ENCODE measurements at places on chromosomes 5 and 9.

DNA sequence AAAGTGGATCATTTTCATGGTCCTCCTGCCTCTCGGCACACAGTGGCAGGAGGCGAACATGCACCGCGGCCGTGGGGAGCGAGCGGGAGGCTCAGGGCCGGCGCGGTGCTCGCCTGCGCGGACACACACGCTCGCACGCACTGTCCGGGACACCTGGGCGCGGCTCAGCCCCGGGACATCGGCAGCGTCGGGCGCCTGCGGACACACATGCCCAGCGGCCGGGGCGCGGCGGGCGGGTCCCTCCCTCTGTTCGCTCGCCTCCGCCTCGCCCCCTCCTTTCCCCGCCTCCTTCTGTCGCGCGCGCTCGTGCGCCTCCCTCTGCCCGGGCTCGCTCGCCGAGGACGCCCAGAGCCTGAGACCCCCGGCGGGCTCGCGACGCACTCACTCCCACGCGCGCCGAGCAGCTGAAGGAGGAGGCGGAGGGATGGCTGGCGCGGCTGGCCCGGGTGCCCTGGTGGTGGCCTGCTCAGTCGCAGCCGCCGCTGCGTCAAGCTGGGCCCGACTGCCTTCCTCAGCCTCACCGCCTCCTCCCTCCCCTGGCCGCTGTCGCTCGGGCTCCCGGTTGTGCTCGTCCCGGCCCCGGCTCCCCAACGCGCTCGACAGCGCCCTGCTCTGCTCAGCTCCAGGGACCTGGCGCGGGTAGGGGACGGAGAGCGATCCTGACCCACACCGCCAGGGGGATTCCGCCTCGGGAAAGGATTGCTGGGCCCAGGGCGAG is at the start of gene FRMD3:
TSS of gene FRMD3 (minus strand) at position 230 of the 718 bp plus-strand sequence. CDS start at position 60, 170 bp downstream.
- peak; percentile 22 for DNase-seq
- H3K4me3 ChIP-seq = peak within 1 kb of the TSS; percentile 56
- no peak within 1 kb of the TSS for H3K27ac ChIP-seq

DNA sequence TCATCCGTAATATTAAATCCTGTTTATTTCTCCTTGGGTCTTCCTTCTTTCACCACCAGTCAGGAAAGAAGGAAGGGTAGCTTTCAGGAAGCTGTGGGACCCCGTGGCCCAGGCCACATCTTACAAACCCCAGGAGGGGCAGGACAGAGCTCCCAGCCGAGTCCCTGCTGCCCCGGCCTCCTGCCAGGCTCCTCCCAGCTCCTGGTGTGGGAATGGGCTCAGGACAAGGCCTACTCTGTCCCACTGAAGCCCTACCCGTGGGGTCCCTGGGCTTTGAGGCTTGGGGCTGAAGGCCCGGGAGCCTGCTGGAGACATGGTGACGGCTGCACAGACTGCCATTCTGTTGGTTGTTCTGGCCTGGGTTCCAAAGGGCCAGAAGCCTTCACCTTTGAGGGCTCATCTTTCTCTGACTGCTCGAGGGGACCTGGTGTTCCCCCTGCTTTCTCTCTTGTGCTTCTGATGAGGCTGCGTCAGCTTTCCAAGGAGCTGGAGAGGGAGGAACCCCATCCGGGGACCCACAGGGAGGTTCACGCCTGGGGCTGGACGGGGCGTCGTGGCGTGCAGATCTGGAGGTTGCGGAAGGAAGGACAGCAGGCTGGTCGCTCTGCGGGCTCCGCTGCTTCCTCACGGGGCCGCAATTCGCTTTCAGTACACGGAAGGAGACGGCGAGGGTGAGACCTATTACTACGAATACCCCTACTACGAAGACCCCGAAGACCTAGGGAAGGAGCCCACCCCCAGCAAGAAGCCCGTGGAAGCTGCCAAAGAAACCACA is 86.6 kb downstream of the COL5A1 start:
- H3K36me3 ChIP-seq = no peaks in the 10 kb centered on the region
- no peak overlapping the region for H3K4me3 ChIP-seq
- H3K27me3 ChIP-seq = peaks cover 1% of the 10 kb centered on the region
- H3K27ac ChIP-seq = no peak overlapping the region
- DNase-seq = no peak
- peaks cover 6% of the 10 kb centered on the region for H3K4me1 ChIP-seq

GRCh38 chr9:36137392-36138004 is 965 bp downstream of the GLIPR2 start:
- peaks cover 63% of the 10 kb centered on the region for H3K4me1 ChIP-seq
- DNase-seq = no peak
- H3K27ac ChIP-seq = peak overlapping the region; percentile 86
- H3K27me3 ChIP-seq = peaks cover 17% of the 10 kb centered on the region
- peaks cover 29% of the 10 kb centered on the region for H3K36me3 ChIP-seq
- H3K4me3 ChIP-seq = peak overlapping the region; percentile 85

- DNase-seq = peak; percentile 81
- H3K4me3 ChIP-seq = no peak overlapping the region
- H3K27ac ChIP-seq = no peak overlapping the region
- peaks cover 27% of the 10 kb centered on the region for H3K4me1 ChIP-seq
- no peaks in the 10 kb centered on the region for H3K36me3 ChIP-seq
Observed at GRCh38 chr5:5494489-5495402, 72.3 kb downstream of the ICE1 start.

DNA sequence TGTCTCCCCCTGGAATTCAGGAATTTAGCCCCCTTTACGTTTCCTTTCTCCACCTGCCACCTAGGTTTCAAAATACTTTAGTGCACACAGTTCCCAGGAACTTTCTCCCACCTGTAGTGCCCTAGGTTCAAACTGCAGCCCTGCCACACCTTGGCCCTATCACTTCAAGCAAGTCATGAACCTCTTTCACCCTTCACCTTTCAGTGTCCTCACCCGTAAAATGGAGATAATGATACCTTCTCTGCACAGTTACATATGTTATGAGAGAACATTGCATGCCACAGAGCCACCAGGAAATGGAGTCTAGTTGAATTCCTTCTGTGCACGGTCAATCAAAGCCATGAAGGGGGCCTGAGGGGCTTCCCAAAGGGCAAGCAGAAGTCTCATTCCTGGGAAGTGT is 9.8 kb upstream of the EEIG1 start:
- H3K36me3 ChIP-seq = no peaks in the 10 kb centered on the region
- H3K4me1 ChIP-seq = peaks cover 24% of the 10 kb centered on the region
- H3K27me3 ChIP-seq = no peaks in the 10 kb centered on the region
- no peak for DNase-seq

- no peak overlapping the region for H3K4me3 ChIP-seq
- no peaks in the 10 kb centered on the region for H3K27me3 ChIP-seq
- no peak overlapping the region for H3K27ac ChIP-seq
- H3K36me3 ChIP-seq = no peaks in the 10 kb centered on the region
- no peaks in the 10 kb centered on the region for H3K4me1 ChIP-seq
- DNase-seq = no peak
Observed at GRCh38 chr5:136457390-136458013, 92.2 kb upstream of the TRPC7 start.

- H3K4me3 ChIP-seq = no peak overlapping the region
- H3K4me1 ChIP-seq = no peaks in the 10 kb centered on the region
- DNase-seq = no peak
- no peaks in the 10 kb centered on the region for H3K36me3 ChIP-seq
Observed at GRCh38 chr9:89066835-89067234, 75.6 kb downstream of the S1PR3 start.

DNA sequence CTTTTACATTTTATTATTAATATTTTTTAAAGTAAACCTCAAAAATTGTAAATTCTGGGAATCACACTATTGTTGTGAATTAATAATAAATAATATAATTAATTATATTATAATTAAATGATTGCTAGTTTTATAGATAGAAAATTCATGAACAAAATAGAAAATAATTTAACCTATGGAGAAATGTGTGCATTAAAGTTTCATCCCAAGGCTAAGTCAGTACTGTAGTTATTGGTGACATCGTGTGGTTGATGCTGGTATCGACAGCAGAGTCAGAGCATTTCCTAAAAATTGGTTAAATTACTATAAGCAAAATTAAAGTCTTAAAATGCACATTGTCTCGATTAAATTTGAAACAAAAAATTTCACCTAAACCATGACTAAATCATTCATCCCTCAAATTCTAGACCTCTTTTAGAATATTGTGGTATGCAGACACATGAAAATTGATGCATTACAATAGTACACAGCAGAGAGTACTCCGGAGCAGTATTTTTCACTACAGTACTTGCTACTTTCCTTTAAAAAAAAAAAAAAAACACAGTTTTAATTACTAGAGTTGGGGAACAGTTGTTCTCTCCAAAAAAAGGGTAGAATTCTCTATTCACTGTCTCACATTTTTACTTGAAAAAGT is 73.9 kb downstream of the RORB start:
- no peaks in the 10 kb centered on the region for H3K27me3 ChIP-seq
- DNase-seq = peak; percentile 20
- H3K36me3 ChIP-seq = no peaks in the 10 kb centered on the region
- H3K4me1 ChIP-seq = no peaks in the 10 kb centered on the region
- no peak overlapping the region for H3K27ac ChIP-seq

DNA sequence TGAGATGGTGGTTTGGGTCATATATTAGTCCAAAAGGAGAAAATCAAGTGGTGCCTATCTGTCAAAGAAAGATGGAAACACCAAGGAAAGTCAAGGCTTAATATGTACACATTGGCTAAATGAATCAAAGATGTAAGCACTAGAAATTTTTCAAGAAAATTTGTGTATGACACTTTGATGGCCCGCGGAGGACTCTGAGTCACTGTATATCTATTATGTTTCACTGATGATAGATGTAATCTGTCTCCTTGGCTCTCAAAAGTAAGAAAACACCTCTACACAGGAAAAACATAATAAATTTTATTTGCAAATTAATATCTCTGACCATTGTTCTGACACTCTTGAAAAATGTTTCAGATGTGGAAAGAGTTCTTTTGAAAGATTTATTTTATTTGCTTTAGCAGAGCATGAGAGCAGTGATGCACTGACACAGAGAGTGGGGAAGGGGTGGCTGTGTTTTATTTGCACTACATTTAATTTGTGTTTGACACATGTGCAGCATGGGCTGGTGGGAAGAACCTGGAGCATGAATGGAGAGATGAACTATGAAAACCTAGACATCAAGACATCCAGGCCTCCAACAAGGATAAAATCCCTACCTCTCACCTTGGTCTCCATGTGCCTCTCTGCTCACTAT is 180.8 kb upstream of the GAS1 start:
- H3K4me3 ChIP-seq = no peak overlapping the region
- H3K36me3 ChIP-seq = no peaks in the 10 kb centered on the region
- peaks cover 3% of the 10 kb centered on the region for H3K4me1 ChIP-seq
- no peak overlapping the region for H3K27ac ChIP-seq

DNA sequence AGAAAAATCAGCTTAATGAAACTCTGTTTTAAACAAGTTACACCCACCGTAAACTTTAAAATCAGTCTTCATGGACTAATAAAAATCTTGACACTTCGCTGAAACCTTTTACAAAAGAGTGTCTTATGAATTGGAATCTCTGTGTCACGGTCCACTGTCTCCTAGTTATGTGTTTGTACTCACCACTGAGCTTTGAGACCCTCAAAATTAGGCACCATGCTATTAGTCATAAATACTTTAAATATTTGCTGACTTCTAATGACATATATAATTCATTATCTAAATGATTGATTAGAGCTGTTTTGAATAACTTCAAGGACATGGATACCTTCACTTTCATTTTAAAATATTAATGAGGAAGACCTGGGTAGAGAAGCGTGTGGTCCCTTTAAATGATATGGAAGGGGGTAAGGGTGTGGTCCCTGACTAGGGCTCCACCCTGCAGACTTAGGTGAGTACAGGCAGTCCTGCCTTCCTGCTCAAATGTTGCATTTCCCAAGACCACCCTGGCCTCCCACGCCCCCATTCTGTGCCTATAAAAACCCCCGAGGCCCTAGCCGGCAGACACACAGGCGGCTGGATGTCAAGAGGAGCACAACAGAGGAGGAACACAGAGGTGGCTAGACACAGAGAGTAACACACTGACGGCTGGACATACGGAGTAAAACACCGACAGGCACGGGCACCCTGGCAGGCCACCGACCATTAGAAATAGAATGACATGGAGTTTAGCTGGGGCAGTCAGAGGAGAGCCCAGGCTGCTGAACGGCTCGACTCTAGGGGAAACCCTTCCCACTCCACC is 179.0 kb upstream of the CDH9 start:
- H3K4me1 ChIP-seq = no peaks in the 10 kb centered on the region
- H3K4me3 ChIP-seq = no peak overlapping the region
- H3K36me3 ChIP-seq = no peaks in the 10 kb centered on the region

DNA sequence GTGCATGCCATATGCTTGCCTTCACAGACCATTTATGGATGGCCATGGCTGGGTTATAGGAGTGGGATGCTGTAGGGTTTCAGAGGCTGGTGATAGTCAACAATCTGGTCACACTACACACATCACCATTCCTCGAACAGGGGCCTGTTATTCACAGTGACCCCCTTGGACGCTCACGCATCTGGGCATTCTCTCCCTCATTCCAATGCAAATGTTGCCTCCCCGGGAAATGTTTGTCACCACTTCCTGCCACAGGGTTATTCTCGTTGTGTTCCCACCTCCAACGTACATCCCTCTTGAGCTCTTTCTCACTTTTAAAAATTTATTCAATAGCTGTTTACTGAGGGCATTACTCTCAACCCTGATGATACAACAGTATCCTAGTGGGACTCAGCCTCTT is 135.4 kb downstream of the SCAMP1 start:
- no peaks in the 10 kb centered on the region for H3K4me1 ChIP-seq
- H3K27ac ChIP-seq = no peak overlapping the region
- no peak overlapping the region for H3K4me3 ChIP-seq
- DNase-seq = no peak
- H3K27me3 ChIP-seq = peaks cover 23% of the 10 kb centered on the region

DNA sequence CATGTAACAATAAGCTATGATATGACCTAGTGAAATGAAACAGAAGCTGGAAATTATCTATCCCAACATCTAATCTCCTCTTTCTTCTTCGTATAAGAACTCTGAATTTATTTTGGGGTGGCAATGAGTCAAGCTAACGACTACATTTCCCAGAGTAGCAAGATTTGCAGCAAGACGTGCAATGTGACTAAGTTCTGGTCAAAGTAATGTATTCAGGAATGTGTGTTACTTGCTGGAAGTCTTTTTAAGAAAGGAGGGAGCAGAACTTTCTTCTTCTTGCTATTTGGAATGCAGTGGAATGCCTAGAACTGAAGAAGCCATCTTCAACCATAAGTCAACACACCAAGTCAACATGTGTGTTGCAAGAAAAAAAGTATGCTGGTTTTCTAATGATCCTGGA is 406.6 kb upstream of the MEF2C start:
- no peaks in the 10 kb centered on the region for H3K4me1 ChIP-seq
- DNase-seq = no peak
- no peak overlapping the region for H3K4me3 ChIP-seq
- no peaks in the 10 kb centered on the region for H3K27me3 ChIP-seq
- H3K36me3 ChIP-seq = no peaks in the 10 kb centered on the region
- no peak overlapping the region for H3K27ac ChIP-seq

- no peak overlapping the region for H3K4me3 ChIP-seq
- H3K36me3 ChIP-seq = no peaks in the 10 kb centered on the region
- peaks cover 22% of the 10 kb centered on the region for H3K27me3 ChIP-seq
- no peak for DNase-seq
- H3K4me1 ChIP-seq = no peaks in the 10 kb centered on the region
Observed at GRCh38 chr9:90024823-90025222, 420.0 kb downstream of the GADD45G start.

GRCh38 chr9:136520053-136520540 is 25.8 kb downstream of the NOTCH1 start:
- no peaks in the 10 kb centered on the region for H3K36me3 ChIP-seq
- H3K27me3 ChIP-seq = no peaks in the 10 kb centered on the region
- DNase-seq = no peak
- H3K4me3 ChIP-seq = no peak overlapping the region
- H3K4me1 ChIP-seq = no peaks in the 10 kb centered on the region

All from activated CD4-positive, alpha-beta T cell treated with anti-CD3 and anti-CD28 coated beads, Interleukin-2, amount 10 ng/mL, durations not matched to agents 7 days and 5 days (primary cell).